ENCODE measurements at places on chromosomes 6 and 20. TPM values are rescaled to one million over a fixed set of nuclear protein-coding genes. Genes with fewer than 3 reads are reported as not detected.

DNA sequence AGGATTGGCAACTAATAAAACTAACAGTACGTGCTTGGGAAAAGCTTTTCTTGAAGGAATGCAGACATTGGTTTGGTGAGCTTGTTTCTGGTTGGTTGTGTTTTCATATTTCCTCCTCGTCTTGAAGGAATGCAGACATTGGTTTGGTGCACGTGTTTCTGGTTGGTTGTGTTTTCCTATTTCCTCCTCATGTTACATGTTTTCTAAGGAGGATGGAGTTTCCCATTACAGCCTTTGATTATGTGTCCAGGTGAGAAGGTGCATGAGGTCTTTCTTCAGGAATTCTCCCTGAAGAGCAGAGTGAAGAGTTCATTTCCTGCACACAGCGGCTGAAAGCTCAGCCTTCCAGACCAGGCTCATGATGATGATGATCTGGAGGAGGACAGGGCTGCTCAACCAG is 190.6 kb downstream of the SMOC2 start:
- no peak for DNase-seq
- no peak overlapping the region for H3K27ac ChIP-seq
- no peak overlapping the region for H3K4me3 ChIP-seq
- H3K27me3 ChIP-seq, result peaks cover 2% of the 10 kb centered on the region
- peaks cover 17% of the 10 kb centered on the region for H3K4me1 ChIP-seq

DNA sequence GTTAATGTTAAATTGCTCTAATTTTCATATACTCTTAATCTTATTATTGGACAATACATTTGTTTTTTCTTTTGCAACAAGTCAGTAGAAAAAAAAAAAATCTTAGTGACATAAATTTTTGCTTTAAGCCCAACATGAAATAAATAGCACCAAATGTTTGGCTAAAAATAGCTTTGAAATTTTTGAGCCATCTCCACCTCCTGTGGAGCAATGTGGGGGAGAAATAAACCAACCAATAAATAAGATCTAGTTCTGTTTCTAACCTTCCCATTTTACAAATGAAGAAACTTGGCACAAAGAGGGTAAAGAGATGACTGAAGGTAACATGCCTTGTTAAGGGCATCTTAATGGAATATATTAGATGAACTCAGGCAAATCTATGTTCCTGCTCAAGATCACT is 91.4 kb downstream of the PRKN start:
- H3K27ac ChIP-seq, result no peak overlapping the region
- no peak for DNase-seq
- H3K36me3 ChIP-seq, result no peaks in the 10 kb centered on the region
- H3K4me3 ChIP-seq, result no peak overlapping the region

DNA sequence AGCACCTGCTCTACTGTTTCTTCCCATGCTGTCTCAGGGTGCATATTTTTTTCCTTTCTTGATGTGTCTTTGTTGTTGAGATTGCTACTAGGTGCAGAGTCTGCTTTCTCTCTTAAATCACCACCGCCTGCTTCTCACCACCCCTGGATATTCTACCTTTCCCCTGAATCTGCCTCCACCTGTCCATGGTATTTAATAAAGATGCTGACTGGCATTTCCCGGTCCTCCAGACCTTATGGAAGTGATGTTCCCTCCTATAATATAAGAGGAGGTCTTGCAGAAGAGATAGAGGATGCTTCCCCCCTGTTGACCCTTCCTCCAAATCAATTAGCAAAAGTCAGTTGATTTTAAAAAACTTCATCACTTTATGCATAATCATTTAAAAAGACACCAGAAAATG is 107.9 kb upstream of the IYD start:
- H3K27ac ChIP-seq, result no peak overlapping the region
- no peak for DNase-seq
- H3K27me3 ChIP-seq, result no peaks in the 10 kb centered on the region
- H3K4me1 ChIP-seq, result no peaks in the 10 kb centered on the region
- no peak overlapping the region for H3K4me3 ChIP-seq

The LHFPL5 gene
- not detected for polyA plus RNA-seq

- H3K36me3 ChIP-seq, result no peaks in the 10 kb centered on the region
- no peak overlapping the region for H3K4me3 ChIP-seq
- no peaks in the 10 kb centered on the region for H3K4me1 ChIP-seq
- peak; percentile 79 for DNase-seq
- no peak overlapping the region for H3K27ac ChIP-seq
- no peaks in the 10 kb centered on the region for H3K27me3 ChIP-seq
Observed at GRCh38 chr6:22411376-22412105, 114.7 kb upstream of the PRL start.

GRCh38 chr20:1700990-1701389 is 43.4 kb upstream of the SIRPG start:
- no peak for DNase-seq
- no peaks in the 10 kb centered on the region for H3K4me1 ChIP-seq
- no peak overlapping the region for H3K27ac ChIP-seq
- H3K4me3 ChIP-seq, result no peak overlapping the region
- H3K36me3 ChIP-seq, result no peaks in the 10 kb centered on the region

DNA sequence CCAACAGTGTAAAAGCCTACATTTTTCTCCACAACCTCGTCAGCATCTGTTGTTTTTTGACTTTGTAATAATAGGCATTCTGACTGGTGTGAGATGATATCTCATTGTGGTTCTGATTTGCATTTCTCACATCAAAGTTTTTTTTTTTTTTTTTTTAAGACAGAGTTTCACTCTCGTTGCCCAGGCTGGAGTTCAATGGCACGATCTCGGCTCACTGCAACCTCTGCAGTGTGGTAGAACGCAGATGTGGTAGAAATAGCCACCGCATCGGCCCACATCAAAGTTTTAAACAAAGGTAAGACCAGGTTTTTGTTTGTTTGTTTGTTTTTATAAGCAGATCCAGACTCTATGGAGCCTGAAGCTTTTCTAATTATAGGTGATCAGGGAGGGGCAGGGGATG is 12.7 kb upstream of the PPP1R3G start:
- no peaks in the 10 kb centered on the region for H3K36me3 ChIP-seq
- no peak overlapping the region for H3K27ac ChIP-seq
- no peaks in the 10 kb centered on the region for H3K4me1 ChIP-seq
- no peak overlapping the region for H3K4me3 ChIP-seq
- DNase-seq, result no peak
- no peaks in the 10 kb centered on the region for H3K27me3 ChIP-seq

DNA sequence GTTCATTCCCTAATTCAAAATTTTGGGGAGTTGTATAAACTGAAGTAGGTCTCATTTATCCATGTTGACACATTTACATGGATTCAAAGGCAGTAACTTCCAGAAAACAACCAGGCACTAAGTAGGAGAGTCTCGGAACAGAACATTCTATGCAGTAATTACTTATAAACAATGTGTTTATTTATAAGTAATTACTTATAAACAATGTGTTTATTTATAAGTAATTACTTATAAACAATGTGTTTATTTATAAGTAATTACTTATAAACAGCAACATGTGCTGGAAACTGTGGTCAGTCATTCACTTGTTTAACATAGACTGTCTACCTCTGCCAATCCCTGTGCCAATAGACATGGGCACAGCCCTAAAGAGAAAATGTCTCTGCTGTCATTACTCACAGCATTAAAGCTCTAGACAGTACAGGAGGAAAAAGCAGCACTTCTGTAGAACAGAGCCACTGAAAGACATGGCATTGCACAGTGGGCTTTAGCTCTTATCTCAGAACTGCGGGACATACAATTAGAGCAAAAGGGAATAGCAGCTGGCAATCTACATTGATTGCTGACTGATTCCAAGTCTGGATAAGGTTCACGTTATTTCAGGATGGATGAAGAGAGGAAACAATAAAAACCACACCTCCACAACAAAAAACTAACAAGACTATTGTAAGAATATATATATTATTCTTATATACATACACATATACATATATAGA is 188.2 kb downstream of the WDR27 start:
- no peak for DNase-seq
- H3K27me3 ChIP-seq, result no peaks in the 10 kb centered on the region
- H3K4me1 ChIP-seq, result no peaks in the 10 kb centered on the region
- no peaks in the 10 kb centered on the region for H3K36me3 ChIP-seq
- no peak overlapping the region for H3K27ac ChIP-seq

DNA sequence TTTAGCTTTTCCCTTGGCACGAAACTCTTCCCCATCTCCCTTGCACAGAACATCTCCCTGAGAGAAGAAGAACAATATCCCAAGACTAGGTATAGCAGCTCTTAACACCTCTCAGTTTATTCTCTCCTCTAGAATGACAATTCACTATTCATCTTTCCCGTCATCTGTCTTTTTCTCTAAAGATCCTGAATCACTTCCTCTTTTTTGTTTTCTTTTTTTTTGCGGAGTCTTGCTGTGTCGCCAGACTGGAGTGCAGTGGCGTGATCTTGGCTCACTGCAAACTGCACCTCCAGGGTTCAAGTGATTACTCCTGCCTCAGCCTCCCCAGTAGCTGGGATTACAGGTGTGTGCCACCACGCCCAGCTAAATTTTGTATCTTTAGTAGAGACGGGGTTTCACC is 574.4 kb upstream of the MAP3K7 start:
- no peaks in the 10 kb centered on the region for H3K27me3 ChIP-seq
- DNase-seq, result no peak
- no peaks in the 10 kb centered on the region for H3K4me1 ChIP-seq
- H3K36me3 ChIP-seq, result no peaks in the 10 kb centered on the region

- no peak overlapping the region for H3K27ac ChIP-seq
- H3K27me3 ChIP-seq, result peaks cover 33% of the 10 kb centered on the region
- no peaks in the 10 kb centered on the region for H3K36me3 ChIP-seq
Observed at GRCh38 chr20:37927410-37928095, 24.6 kb downstream of the VSTM2L start.

The LTB gene
- 2.9 TPM for polyA plus RNA-seq

DNA sequence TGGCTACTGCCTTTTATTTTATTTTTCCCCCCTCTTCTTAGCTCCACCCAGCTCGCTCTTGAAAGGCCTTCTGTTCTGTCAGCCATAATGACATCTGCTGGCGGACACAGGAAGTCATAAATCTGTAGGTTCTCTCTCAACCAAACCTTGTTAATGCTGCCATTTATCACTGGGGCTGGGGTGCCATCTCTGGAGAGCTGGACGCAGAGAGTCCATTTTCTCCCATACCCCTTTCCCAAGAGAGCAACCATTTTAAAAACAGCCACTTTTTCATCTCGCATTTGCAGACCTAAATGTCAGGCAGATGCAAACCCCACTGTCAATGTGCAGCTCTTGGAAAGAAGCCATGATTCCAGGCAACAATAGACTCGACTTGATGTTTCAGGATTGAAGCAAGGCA is 13.0 kb upstream of the TSHZ2 start:
- no peaks in the 10 kb centered on the region for H3K27me3 ChIP-seq
- DNase-seq, result peak; percentile 82
- H3K27ac ChIP-seq, result peak overlapping the region; percentile 33

GRCh38 chr6:55898342-55898741 is 23.0 kb upstream of the BMP5 start:
- H3K4me1 ChIP-seq, result no peaks in the 10 kb centered on the region
- H3K4me3 ChIP-seq, result no peak overlapping the region
- H3K27ac ChIP-seq, result no peak overlapping the region
- DNase-seq, result no peak
- H3K27me3 ChIP-seq, result no peaks in the 10 kb centered on the region

The OOEP gene
- polyA plus RNA-seq, result not detected

The UBE2J1 gene
- 35.3 TPM for polyA plus RNA-seq

- no peak overlapping the region for H3K27ac ChIP-seq
- H3K4me3 ChIP-seq, result no peak overlapping the region
- no peaks in the 10 kb centered on the region for H3K27me3 ChIP-seq
- DNase-seq, result no peak
- H3K36me3 ChIP-seq, result no peaks in the 10 kb centered on the region
Observed at GRCh38 chr6:111898452-111898851, 25.2 kb upstream of the FYN start.

DNA sequence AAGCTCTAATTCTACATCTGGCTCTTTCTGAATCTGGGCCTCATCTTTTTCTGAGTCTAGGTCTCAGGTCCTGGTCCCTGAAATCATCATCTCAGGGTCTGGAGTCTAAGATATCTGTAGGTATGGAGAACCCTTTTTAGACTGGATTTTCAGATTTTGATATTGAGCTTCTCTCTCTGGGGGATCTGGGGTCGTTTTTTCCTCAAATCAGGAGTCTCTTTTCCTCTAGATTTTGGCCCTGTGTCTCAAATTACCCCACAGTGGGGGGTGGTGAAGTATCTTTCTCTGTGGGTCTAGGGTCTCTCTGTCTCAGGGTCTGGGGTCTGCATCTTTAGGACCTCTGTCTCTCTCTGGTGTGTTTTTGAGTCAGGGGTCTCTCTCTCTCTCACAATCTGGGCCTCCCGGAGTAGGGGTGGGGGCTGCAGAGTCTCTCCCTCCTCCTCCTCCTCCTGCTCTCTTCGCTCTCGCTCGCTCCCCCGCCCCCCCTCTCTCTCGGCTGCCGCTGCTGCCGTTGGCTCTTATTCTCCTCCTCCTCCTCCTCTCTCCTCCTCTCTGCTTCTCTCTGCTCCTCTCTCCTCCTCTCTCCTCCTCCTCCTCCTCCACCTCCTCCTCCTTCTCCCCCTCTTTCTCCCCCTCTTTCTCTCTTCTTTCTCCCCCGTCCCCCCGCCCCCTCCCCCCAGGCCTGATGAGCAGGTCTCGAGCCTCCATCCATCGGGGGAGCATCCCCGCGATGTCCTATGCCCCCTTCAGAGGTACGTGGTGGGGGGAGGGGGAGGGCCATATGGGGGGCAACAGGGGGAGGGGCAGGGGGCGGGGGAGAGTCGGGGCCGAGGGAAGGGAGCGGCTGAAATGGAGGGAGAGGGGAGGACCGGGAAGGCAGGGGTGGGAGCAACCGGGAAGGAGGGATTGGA is at the start of gene SYNGAP1:
Gene SYNGAP1 (plus strand): TSS at position 486 of the 911 bp plus-strand sequence. CDS start 200 bp downstream, at position 686.
- peak within 1 kb of the TSS; percentile 97 for H3K27ac ChIP-seq
- H3K4me1 ChIP-seq, result peaks cover 45% of the 10 kb centered on the region
- no peaks in the 10 kb centered on the region for H3K27me3 ChIP-seq
- H3K4me3 ChIP-seq, result peak within 1 kb of the TSS; percentile 30
- DNase-seq, result peak; percentile 91
- H3K36me3 ChIP-seq, result peaks cover 19% of the 10 kb centered on the region

- peaks cover 19% of the 10 kb centered on the region for H3K4me1 ChIP-seq
- no peak overlapping the region for H3K4me3 ChIP-seq
- no peaks in the 10 kb centered on the region for H3K27me3 ChIP-seq
- DNase-seq, result no peak
- no peak overlapping the region for H3K27ac ChIP-seq
Observed at GRCh38 chr6:169139179-169139971, 114.3 kb downstream of the THBS2 start.

DNA sequence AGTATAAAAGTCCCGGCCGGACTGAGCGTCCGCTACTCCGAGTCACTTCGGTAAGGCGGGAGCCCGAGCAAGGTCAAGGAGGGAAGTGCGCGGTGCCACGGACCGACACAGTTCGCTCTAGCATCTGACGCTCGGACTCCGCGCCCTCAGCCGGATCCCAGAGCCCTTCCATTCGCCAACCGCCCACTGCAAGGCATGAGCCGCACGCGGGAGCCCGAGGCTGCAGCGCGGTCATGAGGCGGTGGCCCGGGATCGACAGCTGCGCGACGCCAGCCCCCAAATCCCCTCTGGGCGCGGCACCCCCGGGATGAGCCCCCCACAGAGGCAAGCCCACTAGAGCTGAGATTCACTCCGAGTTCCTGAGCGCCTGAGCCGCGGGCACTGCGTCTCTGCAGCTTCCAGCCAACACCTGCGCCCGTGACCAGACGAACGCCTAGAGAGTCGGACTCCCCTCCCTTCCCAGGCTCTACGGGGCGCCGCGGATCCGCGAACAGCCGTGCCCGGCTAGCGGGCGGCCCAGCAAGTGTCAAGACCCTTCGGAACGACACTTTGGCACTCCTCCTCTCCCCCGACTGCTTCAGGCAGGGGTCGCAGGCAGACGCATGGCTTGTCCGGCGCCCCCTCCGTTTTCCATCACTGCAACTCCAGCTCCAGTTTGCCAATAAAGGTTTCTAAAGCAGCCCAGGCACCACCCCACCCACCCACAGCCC is 725 bp upstream of the ISM1 start:
- no peaks in the 10 kb centered on the region for H3K36me3 ChIP-seq
- peaks cover 19% of the 10 kb centered on the region for H3K4me1 ChIP-seq
- H3K4me3 ChIP-seq, result peak overlapping the region; percentile 40
- peak; percentile 58 for DNase-seq

Data from muscle of leg (tissue), 16 donors.